Gastrocnemius medialis (tissue), 4 donors: ENCODE measurements at places on chromosomes 2 and 18. TPM values are rescaled to one million over a fixed set of nuclear protein-coding genes. Genes with fewer than 3 reads are reported as not detected.

GRCh38 chr2:24874035-24874434 is 46.0 kb downstream of the ADCY3 start:
- peak overlapping the region; percentile 70 for H3K27ac ChIP-seq
- no peaks in the 10 kb centered on the region for H3K4me1 ChIP-seq
- H3K36me3 ChIP-seq = no peaks in the 10 kb centered on the region
- no peak overlapping the region for H3K4me3 ChIP-seq

DNA sequence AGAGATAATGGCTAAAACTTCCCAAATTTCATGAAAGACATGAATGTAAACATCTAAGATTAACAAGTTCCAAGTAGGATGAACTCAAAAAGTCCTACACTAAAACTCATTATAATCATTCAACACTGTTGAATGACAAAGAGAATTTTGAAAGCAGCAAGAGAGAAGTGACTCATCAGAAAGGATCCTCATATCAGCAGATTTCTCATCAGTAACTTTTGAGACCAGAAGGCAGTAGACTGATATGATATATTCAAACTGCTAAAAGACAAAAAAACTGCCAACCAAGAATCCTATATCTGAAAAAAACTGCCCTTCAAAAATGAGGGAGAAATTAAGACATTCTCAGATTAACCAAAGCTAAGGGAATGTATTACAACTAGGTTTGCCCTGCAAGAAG is 130.6 kb upstream of the OTX1 start:
- H3K36me3 ChIP-seq = no peaks in the 10 kb centered on the region
- H3K4me3 ChIP-seq = no peak overlapping the region
- no peaks in the 10 kb centered on the region for H3K27me3 ChIP-seq
- DNase-seq = no peak
- no peaks in the 10 kb centered on the region for H3K4me1 ChIP-seq

DNA sequence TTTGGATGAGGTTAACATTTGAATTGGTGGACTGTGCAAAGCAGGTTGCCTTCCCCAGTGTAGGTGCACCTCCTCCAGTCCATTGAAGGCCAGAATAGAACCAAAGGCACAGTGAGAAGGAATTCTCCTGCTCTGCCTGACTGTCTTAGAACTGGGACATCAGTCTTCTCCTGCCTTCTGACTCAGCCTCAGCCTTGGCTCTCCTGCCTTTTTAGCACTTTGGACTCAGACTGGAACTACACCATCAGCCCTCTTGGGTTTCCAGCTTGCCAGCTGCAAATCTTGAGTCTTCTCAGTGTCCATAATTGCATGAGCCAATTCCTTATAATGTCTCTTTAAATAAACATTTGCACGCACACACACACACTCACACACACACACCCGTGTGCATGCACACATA is 8.0 kb upstream of the TMEM177 start:
- H3K27me3 ChIP-seq = no peaks in the 10 kb centered on the region
- no peak overlapping the region for H3K4me3 ChIP-seq
- no peaks in the 10 kb centered on the region for H3K36me3 ChIP-seq
- H3K27ac ChIP-seq = no peak overlapping the region

GRCh38 chr2:233063269-233063975 is 3.3 kb downstream of the INPP5D start:
- no peak for DNase-seq
- H3K4me1 ChIP-seq = peaks cover 13% of the 10 kb centered on the region
- H3K4me3 ChIP-seq = no peak overlapping the region
- H3K27me3 ChIP-seq = no peaks in the 10 kb centered on the region
- H3K27ac ChIP-seq = no peak overlapping the region
- no peaks in the 10 kb centered on the region for H3K36me3 ChIP-seq

DNA sequence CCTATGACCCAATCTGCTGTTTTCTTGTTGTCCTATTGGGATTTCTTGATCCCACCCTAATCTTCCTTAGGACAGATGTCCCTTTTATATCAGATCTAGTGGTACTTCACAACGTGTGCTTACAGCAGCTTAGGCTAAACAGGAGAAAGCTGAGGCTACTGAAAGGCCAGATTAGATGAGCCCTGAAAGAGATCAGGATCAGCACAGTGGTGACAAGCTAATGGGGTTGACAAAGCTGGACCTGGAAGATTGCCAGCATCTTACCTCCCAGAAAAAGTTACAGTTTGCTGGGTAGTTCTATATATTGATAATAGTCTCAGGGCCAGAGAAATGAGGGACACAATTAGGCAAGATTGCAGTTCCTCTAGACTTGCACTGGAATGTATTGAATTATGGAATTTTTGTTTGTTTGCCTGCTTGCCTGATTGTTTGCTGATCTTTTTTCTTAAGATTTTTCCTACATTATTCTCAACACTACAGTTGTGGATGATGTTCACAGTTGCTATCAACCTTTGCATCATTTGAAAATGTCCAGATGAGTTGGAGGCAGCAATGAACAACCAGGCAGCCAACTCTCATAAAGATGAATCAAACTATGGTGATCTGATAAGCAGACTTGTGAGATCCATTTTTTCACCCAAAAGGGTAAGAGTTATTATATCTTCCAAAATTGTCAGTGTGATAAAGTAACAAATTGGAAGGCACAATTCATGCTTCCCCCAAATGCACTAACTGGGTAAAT is 49.1 kb upstream of the PIK3C3 start:
- no peak overlapping the region for H3K27ac ChIP-seq
- no peaks in the 10 kb centered on the region for H3K27me3 ChIP-seq
- H3K4me1 ChIP-seq = no peaks in the 10 kb centered on the region
- no peaks in the 10 kb centered on the region for H3K36me3 ChIP-seq
- DNase-seq = no peak
- H3K4me3 ChIP-seq = no peak overlapping the region

GRCh38 chr2:239918749-239919148 is 106.4 kb downstream of the NDUFA10 start:
- H3K27me3 ChIP-seq = no peaks in the 10 kb centered on the region
- no peak overlapping the region for H3K27ac ChIP-seq
- H3K4me3 ChIP-seq = no peak overlapping the region
- H3K4me1 ChIP-seq = peaks cover 5% of the 10 kb centered on the region
- DNase-seq = no peak

DNA sequence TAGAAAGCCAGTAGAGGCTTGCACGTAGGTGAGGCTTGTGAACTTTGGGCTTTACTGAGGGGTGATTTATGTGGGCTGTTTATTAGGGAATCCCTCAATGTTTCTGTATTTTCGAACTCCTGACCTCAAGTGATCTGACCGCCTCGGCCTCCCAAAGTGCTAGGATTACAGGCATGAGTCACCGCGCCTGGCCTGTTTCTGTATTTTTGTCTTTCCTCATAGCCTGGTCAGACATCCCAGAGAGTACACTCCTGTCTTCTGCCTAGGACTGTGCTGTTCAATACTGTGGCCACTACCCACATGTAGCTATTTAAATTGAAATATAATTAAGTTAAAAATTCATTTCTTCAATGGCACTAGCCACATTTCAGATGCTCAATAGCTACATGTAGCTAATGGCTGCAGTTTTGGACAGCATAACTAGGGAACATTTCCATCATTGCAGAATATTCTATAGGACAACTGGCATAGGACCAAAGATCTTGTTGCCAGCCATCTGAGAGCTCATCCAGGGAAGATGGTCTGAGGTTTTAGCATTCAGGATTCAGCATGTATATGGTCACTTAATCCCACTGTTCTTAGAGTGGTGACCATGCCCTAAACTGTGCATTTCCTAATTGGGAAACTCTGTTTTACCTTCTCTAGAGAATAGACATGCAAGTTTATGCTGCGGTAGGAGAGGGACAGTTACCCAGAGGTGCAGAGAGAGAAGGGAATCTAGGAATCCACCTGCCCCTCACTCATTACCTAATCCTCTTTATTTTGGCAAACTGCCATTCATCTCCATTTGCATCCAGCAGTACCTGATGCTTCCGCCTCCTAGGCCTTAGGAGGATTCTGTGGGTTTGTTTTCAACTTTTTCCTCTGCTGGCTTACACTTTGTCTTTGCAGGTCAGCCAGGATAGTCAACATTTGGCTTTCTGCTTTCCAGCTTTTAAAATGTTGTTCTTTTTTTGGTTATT is 64.4 kb downstream of the LCLAT1 start:
- H3K4me3 ChIP-seq = no peak overlapping the region
- H3K4me1 ChIP-seq = peaks cover 52% of the 10 kb centered on the region
- H3K27me3 ChIP-seq = no peaks in the 10 kb centered on the region
- DNase-seq = peak; percentile 81
- peak overlapping the region; percentile 57 for H3K27ac ChIP-seq
- no peaks in the 10 kb centered on the region for H3K36me3 ChIP-seq

Gene ECEL1
- total RNA-seq = 0.51 TPM

Gene STARD6
- total RNA-seq = not detected

Gene MFSD2B
- not detected for total RNA-seq

GRCh38 chr2:145323512-145323911 is 803.6 kb upstream of the ZEB2 start:
- no peak overlapping the region for H3K4me3 ChIP-seq
- H3K27ac ChIP-seq = no peak overlapping the region
- H3K4me1 ChIP-seq = no peaks in the 10 kb centered on the region
- DNase-seq = no peak
- no peaks in the 10 kb centered on the region for H3K27me3 ChIP-seq

Gene HOXD4
- total RNA-seq = 0.29 TPM

- H3K4me1 ChIP-seq = peaks cover 9% of the 10 kb centered on the region
- no peaks in the 10 kb centered on the region for H3K27me3 ChIP-seq
- H3K36me3 ChIP-seq = no peaks in the 10 kb centered on the region
- H3K4me3 ChIP-seq = no peak overlapping the region
- no peak for DNase-seq
These were observed 190.5 kb upstream of the TWIST2 start for GRCh38 chr2:238657132-238658053.

Gene IL1RL2
- 0.35 TPM for total RNA-seq

GRCh38 chr2:129748653-129749052 is 230.8 kb upstream of the RAB6C start:
- H3K4me3 ChIP-seq = no peak overlapping the region
- DNase-seq = no peak
- no peaks in the 10 kb centered on the region for H3K27me3 ChIP-seq
- H3K36me3 ChIP-seq = no peaks in the 10 kb centered on the region
- no peaks in the 10 kb centered on the region for H3K4me1 ChIP-seq

Gene SRD5A2
- total RNA-seq = not detected

DNA sequence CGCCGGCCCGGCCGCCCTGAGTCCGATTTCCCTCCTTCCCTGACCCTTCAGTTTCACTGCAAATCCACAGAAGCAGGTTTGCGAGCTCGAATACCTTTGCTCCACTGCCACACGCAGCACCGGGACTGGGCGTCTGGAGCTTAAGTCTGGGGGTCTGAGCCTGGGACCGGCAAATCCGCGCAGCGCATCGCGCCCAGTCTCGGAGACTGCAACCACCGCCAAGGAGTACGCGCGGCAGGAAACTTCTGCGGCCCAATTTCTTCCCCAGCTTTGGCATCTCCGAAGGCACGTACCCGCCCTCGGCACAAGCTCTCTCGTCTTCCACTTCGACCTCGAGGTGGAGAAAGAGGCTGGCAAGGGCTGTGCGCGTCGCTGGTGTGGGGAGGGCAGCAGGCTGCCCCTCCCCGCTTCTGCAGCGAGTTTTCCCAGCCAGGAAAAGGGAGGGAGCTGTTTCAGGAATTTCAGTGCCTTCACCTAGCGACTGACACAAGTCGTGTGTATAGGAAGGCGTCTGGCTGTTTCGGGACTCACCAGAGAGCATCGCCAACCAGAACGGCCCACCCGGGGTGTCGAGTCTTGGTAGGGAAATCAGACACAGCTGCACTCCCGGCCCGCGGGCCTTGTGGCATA is 4.6 kb downstream of the SIX2 start:
- peak overlapping the region; percentile 43 for H3K27ac ChIP-seq
- no peaks in the 10 kb centered on the region for H3K36me3 ChIP-seq
- DNase-seq = no peak
- H3K4me3 ChIP-seq = peak overlapping the region; percentile 7

DNA sequence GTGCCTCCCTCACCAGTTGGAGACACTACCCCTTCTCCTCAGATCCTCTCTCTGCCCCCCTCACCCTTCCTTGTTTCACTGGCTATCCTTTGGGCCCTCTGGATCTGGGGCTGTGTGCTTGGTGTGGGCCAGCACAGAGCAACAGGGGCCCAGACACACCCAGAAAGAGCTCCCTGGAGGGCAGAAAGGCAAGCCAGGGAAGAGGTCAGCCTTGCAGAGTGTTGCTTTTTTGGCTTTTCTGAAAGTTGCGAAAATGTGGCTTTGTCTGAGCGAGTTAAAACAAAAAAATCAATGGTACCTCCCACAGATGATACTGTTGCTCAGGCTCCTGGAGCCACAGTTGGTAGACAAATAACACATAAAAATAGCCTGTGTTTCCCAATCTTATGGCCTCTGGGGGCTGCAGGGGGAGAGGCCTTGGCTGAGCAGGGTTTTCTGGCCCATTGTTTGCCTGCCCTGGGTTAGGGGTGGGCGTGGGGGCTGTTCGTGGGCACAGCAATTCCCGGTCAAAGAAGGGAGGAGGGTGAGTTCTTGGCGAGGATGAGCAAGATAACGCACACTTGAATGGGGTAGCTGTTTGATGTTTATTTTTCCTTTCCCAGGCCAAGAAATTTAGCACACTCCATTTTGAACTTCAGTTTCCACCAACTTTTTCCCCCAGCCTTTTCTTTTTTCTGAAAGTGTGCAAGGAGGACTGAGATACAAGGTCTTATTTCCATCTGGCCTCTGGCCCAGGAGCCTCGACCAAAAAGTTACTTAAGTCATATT is 167.0 kb upstream of the HAAO start:
- H3K36me3 ChIP-seq = no peaks in the 10 kb centered on the region
- peak; percentile 65 for DNase-seq
- H3K4me3 ChIP-seq = no peak overlapping the region
- peaks cover 43% of the 10 kb centered on the region for H3K4me1 ChIP-seq
- H3K27ac ChIP-seq = peak overlapping the region; percentile 65

GRCh38 chr2:214410918-214411554 is at the start of gene VWC2L:
Gene VWC2L, plus strand, starts transcription at chr2:214411054. Its CDS starts 3,140 bp downstream, at chr2:214414194.
- no peak within 1 kb of the TSS for H3K4me3 ChIP-seq
- H3K4me1 ChIP-seq = no peaks in the 10 kb centered on the region
- no peaks in the 10 kb centered on the region for H3K36me3 ChIP-seq
- H3K27me3 ChIP-seq = no peaks in the 10 kb centered on the region
- H3K27ac ChIP-seq = no peak within 1 kb of the TSS
- DNase-seq = peak; percentile 5

Gene MPHOSPH10
- 33.7 TPM for total RNA-seq

Gene SNORC
- total RNA-seq = 4.1 TPM

- no peak overlapping the region for H3K4me3 ChIP-seq
- H3K27me3 ChIP-seq = no peaks in the 10 kb centered on the region
- no peak for DNase-seq
- no peaks in the 10 kb centered on the region for H3K36me3 ChIP-seq
These were observed 163.1 kb downstream of the TMEM18 start for GRCh38 chr2:513981-514706.

Gene MSTN
- 0.11 TPM for total RNA-seq

Gene SCG2
- not detected for total RNA-seq

- DNase-seq = peak; percentile 84
- peak overlapping the region; percentile 34 for H3K27ac ChIP-seq
- H3K27me3 ChIP-seq = no peaks in the 10 kb centered on the region
- no peaks in the 10 kb centered on the region for H3K36me3 ChIP-seq
- H3K4me3 ChIP-seq = no peak overlapping the region
- H3K4me1 ChIP-seq = no peaks in the 10 kb centered on the region
These were observed 103.8 kb downstream of the TRIM43 start for GRCh38 chr2:95695613-95696012.

DNA sequence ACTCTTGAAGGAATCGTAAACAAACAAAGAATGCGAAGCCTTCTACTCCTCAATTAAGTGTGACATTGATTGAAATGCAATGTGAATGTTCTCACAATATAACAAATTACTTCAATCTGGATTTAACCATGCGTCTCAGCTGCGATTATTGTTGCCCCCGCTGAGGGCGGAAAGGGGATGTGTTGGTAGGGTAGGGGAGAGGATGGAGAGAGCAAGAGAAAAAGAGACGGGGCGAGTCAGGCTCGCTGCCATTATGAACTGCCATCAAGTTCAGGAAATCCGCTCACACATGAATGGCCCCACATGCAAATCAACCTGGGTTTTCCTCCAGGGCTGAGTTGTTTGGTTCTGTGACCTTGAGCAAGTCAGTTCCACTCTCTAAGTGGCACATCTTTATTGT is 129.8 kb downstream of the PXDN start:
- no peak overlapping the region for H3K27ac ChIP-seq
- no peak overlapping the region for H3K4me3 ChIP-seq
- DNase-seq = no peak
- H3K27me3 ChIP-seq = no peaks in the 10 kb centered on the region
